ENCODE measurements at places on chromosomes 3 and 15.
A peak's percentile ranks its signal among the peaks of the same experiment; 100 is the strongest.

GRCh38 chr15:70833861-70834765 lies 19.8 kb downstream of the LARP6 start:
- no peak for DNase-seq

DNA sequence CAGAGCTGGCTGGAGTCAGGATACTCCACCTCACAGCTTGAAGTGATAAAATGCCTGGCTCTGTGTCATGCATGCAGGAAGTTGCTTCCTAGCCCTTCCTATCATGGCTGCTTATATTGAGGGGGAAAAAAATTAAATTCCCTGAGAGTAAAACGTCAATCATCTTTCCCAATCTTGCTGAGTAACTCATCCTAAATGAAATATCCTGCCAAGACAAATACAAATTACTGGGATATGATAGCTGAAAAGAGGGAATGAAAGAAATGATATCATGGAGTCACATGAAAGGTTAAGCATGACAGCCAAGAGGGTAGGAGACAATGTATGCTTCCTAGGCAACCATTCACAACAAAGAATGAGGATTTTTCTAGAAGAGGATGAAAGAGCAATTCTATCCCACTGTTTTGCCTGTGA lies 110.6 kb downstream of the ABI3BP start:
- no peak for DNase-seq

DNA sequence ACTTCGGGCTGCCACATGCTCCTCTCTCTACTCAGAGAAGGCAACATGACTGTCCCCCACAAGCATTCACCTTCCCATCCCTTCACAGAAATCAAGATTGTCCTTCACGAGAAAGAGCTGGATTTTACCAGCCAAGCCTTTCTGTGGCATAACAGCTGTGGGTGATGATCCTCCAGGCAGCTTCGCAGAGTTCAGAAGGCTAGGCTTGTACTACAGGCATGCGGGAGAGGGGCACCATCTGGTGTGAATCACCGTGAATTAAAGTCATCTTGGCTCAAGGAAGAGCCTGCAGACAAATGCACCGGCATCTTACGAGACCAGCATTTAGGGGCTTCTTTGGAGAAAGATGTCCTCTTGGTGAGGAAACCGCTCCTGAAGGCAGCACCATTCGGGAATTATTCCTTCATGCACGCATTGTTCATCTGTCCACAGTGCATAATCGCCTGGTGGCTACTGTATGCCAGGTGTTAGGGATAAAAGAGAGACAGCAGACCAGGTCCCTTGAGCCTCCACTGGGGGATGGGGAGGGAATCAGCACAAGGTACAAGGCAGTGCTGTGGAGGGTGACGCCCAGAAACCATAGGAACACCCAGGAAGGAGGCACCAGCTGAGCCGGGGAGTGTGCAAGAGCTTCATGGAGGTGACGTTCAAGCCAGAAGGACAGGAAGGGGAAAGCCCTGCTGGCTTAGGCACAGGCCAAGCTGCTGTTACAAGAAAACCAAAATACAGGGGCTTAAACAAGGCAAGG lies 108.6 kb downstream of the TMEM266 start:
- no peak for DNase-seq

GRCh38 chr3:42499478-42499871 lies 3.0 kb upstream of the VIPR1 start:
- DNase-seq, result no peak

DNA sequence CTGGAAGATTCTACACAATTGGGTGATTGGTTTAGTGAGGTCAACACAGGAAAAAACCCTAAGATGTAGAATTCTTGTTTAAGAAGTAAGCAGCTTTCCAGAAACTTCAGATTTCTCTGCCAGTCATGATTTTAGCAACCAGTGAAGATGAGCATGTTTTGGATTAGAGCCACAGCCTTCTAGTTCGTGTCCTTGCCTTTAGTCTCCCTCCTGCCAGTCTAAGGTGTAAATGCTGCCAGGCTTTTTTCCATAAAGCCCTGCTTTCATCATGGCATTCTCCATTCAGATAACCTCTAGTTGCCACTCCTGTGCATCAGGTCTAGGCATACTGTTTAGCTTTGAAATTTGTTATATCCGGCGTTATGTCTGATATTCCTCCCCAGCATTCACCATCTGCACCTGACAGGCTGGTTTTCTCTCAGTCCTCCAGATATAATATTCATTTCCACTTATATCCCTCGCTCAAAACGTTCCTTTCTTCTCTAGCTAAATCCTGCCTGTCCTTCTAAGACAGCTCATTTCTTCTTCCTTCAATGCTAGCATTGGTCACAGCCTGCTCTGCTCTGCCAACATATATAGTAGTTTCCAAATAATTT lies 37.4 kb downstream of the SYN2 start:
- no peak for DNase-seq

- DNase-seq, result no peak
These were observed 167.0 kb upstream of the UBE2E2 start for GRCh38 chr3:23035927-23036640.

DNA sequence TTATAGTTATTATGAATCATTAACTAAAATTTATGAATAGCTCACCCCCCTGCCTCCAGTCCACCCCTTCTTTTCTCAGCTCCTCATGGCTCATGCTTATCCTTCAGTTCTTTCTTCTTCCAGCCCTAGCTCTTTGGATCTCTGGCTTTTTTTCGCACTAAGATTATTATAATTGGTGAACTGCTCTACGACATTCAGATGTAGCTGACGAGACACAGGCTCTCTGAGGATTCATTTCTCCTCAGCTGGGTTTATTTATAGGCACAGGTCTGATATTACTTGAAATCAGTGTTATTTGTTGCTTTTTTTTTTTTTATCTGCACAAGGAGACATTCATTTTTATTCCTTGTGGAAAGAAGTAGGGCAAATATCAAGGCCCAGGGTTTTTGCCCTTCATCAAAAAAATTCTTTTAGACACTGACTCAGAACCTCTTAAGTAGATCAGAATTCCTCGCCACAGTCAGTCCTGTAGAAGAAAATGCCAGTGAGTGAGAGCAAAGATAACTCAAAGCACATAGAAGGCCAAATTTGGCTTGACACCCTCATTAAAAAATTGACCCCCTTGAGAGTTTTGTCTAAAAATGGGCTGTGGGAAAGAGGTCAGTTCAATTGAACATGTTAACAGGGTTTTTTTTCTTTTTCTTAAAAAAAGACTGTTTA lies 106.6 kb downstream of the MYH15 start:
- no peak for DNase-seq

DNA sequence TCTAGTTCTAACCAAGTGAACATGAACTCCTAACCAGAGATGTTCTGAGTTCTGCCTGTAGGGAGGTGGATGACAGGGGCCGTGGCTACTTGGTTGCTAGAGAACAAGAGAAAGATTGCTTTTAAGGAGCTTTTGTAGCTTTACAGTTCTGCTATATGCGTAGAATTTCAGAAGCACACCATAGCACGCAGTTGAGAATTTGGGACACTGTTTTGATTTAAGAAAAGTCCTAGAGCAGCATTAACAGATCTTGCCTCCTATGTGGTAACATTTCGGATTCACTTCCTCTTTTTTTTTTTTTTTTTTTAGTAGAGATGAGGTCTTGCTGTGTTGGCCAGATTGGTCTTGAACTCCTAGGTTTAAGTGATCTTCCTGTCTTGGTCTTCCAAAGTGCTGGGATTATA lies 181.7 kb downstream of the TCF12 start:
- DNase-seq, result peak; percentile 57

- peak; percentile 58 for DNase-seq
These were observed 48.3 kb upstream of the ACP3 start for GRCh38 chr3:132268956-132269355.

GRCh38 chr3:114587986-114588385 lies 294.2 kb downstream of the TIGIT start:
- no peak for DNase-seq

- DNase-seq, result peak; percentile 31
These were observed 398.1 kb downstream of the NR2F2 start for GRCh38 chr15:96728591-96728990.

DNA sequence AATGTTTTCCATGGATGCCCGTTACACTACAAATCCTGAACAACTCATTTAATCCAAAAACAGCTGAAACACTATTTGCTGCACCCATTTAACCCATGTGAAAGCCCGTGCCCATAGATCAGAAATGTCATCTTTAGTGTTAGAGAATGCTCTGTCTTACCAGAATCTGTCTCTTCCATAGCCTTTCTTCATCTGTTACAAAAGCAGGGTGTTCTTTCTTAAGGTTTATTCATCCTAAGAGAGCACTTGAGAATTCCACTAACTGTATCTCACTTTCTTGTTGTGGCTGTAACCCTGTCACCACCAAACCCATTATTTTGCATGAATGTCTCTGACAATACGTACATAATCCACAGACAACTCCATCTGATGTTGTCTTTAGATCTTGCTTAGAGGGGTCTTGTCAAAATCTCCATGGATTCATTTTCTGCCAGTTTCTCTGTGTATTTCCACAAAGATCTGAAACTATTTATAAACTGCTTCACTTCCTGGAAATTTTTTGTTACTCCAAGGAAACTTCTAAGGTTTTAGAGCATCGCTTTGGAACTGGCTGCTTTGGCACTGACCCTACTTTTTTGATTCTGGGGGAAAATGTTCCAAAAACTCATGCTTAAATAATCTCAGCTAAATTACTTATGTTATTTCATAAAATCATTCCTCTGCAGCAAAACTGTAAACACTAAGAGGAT lies 167.8 kb upstream of the CCDC54 start:
- DNase-seq, result no peak

GRCh38 chr3:124995460-124995994 lies 60.3 kb downstream of the HEG1 start:
- DNase-seq, result peak; percentile 81

DNA sequence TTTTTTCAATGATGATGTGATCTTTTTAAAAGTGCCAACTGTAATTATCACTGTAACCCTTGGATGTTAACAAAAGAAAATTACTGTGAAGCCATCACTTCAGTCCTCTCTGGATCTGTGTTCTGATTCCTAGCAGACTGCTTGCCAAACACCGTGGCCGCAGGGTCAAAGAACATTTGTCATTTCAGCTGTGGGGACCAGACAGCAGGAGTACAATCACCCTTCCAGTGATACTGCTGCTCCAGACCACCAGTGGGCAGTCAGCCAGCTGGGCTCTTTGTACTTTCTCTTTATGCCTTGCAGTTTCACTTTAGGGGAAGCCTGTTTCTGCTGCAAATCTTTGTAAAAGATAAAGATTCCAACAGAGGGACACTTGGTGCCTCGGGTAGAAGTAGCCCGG lies 770.0 kb downstream of the GRM7 start:
- no peak for DNase-seq

DNA sequence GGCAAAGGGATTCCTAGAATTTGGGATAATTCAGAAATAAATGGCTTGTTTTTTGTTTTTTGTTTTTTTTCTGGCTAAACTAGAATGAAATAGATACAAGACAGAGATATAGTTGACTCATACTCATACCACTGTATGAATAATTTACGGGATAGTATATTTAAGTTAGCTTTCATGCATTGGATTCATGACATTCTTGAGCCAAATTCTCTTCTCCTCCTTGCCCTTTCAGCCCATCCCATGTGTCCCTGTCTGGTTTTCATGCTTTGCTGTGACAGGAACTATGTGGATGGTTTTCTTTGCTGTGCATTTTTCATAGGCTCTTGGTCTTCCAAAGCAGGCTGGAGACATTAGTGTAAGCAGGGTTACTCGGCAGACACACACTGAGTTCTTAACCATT lies 66.6 kb upstream of the UMPS start:
- no peak for DNase-seq

- no peak for DNase-seq
These were observed 8.7 kb downstream of the ISG20 start for GRCh38 chr15:88647351-88648105.

DNA sequence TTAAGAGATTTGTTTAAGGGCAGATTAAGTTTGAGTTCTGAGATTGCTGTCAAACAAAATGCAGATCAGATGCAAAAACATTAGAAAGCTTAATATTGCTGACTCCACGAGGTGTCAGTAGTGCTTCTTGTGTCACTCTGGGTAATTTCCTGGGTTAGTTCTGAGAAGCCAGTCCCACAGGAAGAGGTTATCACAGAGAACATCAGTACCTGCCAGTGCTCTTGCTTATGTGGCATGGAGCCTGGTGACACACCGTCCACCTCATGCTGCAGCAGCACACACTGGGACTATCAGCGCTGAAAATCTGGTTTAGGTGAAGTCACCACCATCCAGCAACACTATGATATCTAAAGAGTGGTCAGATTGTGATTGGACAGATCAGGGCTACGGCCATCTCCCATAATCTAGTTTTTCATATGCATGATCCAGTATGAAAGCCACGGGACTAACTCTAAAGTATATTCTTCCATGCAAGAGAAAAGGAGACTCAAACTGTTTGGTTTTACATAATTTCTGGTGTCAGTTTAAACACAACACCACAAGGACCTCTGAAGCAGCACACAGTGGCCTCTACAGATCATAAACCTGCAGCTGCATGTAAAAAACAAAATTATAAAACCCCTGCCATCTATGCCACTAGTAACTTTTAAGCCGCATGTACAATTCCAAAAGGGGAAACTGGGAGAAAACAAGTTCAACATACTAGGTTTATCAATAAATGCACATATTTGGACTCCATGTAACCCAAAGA lies 36.1 kb upstream of the MYO5C start:
- no peak for DNase-seq

DNA sequence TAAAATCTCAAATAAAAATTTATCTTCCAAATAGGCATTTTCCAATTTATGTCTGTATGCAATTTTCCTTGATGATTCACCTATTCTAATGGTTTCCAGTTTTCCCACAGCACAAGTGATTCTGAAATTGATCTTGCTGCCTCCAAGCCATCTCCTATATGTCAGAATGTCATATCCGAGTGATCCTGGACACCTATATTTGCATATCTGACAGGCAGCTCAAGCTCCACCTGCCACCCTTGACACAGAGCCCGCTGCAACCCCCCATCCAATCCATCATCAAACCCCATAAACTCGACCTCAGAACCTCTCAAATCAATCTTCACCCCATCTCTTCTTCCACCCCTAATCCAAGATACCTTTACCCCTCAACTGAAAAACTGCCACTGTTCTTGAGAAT lies 579.5 kb downstream of the EPHB1 start:
- no peak for DNase-seq

DNA sequence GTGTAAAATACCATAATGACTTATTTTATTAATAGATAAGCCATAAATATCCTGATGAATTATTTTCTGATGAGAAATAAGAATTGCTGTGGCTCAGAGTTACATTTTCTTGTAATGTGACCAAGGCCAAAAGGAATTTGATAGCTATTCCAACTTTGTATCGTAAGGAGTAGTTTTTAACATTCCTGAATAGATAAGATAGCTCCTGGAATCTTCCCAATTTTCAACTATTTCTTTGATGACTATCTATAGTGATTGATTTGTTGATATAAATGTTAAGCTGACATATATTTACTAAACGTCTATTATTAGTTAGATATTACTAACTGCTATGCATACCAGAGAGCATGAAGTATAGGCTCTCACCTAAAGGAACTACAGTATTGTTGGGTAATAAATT lies 49.1 kb upstream of the SATB1 start:
- DNase-seq, result no peak

DNA sequence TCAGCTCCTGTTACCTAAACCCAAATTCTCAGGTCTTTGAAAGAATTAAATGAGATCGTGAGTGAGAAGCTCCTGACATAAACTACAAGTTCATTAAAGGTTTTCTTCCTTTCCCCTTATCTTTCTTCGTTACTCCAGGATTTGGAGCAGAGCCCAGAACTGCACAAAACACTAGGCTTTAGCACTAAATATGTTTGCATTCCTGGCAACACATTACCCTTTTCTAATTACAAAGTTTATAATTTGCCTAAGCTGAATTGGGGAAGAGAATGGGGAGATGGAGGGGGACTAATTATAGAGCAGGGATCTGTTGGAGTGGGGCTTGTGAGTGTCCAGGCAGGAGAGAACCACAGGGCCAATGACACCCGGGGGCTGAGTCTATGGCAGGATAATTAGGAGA lies 109.7 kb downstream of the SV2B start:
- no peak for DNase-seq

All from suppressor macrophage (primary cell).